Stimulated activated CD8-positive, alpha-beta memory T cell treated with anti-CD3 and anti-CD28 coated beads, Interleukin-7, amount 100 ng/mL, for 24 hours (primary cell): ENCODE measurements at places on chromosomes 6 and 20.

- DNase-seq, result no peak
These were observed 103.1 kb downstream of the HIVEP2 start for GRCh38 chr6:142841915-142842314.

- no peak for DNase-seq
These were observed 26.9 kb upstream of the FUCA2 start for GRCh38 chr6:143538374-143538773.

DNA sequence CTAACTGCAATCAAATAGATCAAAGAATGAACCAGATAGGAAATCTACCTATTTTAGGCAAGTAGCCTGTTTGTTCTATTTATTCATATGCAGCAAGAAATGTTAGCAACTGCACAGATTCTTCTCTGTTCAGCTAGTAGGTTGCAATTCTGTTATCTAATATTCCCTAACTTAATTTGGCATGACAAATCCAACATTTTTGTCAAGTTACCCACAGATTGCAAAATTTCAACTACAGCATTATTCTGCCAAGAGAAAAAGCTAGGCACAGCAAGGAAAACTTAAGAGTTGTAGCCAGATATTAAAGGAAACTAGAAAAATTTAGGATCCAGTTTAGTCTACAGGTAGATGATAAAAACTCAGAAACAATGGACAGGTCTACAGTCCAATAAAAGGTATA, 104.4 kb upstream of the SYNCRIP start:
- DNase-seq, result no peak

GRCh38 chr6:122622479-122622878, 12.3 kb downstream of the PKIB start:
- no peak for DNase-seq

DNA sequence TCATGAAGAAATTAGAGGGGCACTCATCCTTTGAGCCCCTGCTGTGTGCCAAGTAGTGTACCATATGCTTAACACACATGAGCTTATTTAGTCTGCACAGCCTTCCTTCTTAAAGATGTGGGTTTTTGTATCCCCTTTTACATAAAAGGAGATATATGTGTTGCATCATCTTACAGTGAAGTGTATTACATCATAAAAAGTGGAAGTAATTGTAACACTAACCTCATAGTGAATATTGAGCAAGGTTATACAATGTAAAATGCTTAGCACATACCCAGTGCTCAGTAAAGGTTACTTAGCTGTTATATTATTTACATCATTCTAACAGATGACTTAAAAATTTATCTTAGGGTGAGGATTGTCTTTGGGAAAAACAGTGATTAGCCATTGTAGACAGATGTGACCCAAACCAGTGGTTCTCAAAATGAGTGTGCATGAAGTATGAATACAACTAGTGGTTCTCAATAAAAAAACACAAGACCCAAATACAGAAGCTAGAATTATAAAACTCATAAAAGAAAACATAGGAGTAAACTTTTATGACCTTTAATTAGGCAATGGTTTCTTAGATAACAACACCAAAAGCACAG, 3.8 kb upstream of the PIGU start:
- DNase-seq, result no peak

GRCh38 chr6:1396952-1397868, 7.8 kb downstream of the FOXF2 start:
- DNase-seq, result peak; percentile 21

DNA sequence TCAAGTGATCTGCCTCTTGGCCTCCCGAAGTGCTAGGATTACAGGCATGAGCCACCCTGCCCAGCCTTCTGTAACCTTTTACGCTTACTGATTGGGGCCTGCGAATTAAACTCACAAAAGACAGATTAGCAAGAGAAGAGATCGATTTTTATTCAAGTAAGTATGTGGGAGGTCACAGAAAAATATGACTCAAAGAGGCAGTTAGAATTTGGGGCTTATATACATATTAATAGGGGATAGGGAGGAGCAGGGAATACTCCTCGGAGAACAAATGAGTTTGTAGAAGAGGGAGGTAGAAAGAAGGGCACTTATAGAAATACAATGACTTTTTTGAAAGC, 78.9 kb downstream of the CD24 start:
- no peak for DNase-seq

- no peak for DNase-seq
These were observed 154.3 kb downstream of the NFATC2 start for GRCh38 chr20:51388227-51388626.

DNA sequence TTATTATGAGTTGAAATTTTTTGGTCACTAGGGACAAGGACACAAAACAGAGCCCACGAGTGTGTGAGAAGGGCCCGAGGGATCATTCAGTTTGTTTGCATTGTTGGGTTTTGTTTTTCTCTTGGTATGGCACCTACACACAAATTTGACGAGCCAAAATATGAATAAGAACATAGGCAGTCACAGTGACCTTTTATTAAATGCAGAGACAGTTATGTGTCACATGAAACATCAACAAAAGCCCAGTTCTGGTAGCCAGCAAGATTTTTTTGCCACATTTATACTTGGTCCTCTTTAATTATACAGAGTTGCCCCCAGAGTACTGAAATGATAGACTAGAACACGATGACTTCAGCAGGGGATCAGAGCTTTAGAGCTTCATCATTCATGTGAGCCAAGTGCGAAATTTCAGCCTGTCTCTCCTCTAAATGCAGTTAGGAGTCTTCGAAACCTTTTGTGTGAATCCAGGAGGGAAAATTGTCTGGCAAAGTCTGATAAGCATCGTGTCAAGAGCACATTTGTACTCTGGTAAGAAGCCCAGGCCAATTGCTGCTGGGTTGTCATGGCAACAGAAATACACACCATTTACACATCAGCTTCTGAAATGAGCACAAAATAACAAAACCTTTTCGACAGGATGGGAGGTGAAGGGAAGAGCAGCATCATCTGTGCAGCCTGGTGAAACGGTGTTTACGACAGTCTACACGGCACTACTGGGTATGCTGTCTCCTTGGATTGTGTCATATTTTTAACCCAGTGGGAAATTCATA, 79.2 kb upstream of the RIPOR2 start:
- no peak for DNase-seq

- no peak for DNase-seq
These were observed 153.6 kb downstream of the MTHFD1L start for GRCh38 chr6:151018911-151019782.

DNA sequence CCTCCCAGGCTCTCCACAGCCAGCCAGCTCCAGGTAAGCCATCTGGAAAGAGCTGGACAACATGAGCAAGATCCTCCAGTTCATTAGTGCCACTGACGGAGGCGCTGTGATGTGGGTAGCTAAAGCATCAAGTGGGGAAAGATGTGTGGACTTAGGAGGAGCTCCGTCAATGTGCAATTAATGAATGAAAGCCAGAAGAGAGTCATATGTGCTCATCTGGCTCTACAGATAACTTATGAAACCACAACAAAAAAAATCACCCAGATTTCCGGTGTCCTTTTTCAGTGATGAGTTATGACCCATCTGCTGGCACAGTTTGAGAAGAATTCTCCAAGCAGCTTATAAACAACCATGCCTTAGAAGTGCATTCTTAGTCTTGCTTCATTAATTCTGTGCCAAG, 311.7 kb upstream of the PLCB4 start:
- no peak for DNase-seq

DNA sequence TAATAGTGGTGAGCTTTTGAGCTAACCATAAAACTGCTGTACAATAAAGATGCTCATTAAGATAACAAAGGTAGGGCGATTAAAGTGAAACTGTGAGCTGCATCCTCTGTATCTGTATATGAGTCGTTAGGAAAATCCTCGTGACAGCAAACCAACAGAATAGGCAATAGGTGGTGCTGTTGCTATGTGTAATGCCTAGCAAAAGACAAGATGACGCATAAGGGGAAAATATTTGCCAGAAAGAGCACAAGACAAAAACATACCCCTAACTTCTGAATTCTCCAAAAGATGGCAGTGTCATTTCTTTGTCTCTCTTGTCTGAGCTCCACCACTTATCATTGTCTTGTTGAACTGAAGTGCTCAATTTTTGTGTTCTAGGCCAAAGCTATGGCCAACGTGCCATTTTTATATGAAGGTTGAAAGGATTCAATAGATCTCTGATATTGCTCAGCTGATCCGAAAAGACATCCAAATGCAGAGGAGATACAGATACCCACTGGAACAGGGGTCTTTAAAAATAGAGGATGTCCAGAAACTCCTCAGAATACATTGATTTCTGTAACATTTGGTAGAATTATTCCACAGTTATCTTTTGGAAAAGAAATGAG, 56.3 kb upstream of the ANKEF1 start:
- no peak for DNase-seq

GRCh38 chr6:37602346-37602745, 95.3 kb downstream of the MDGA1 start:
- DNase-seq, result no peak

GRCh38 chr6:168305863-168306262, 13.7 kb downstream of the DACT2 start:
- DNase-seq, result no peak

GRCh38 chr6:38502423-38502822, 137.3 kb downstream of the BTBD9 start:
- no peak for DNase-seq

DNA sequence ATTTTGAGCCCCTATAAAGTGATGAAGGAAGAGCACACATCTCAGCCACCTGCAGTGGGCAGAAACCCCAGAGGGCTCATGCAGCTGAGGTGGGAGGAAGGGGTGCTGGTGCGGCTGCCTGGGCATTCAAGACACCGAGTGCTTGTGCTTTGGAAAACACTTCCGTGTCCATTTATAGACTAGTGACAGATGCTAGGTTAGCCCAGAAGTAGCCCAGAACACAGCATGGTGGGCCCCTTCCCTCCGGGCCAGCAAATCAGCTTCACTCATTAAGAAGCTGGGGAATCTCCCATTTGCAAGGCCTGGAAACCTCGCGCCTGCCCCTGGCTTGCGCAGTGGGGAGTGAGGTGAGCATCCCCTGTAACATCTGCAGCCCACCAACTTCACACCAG, 12.9 kb downstream of the BEND3 start:
- no peak for DNase-seq

DNA sequence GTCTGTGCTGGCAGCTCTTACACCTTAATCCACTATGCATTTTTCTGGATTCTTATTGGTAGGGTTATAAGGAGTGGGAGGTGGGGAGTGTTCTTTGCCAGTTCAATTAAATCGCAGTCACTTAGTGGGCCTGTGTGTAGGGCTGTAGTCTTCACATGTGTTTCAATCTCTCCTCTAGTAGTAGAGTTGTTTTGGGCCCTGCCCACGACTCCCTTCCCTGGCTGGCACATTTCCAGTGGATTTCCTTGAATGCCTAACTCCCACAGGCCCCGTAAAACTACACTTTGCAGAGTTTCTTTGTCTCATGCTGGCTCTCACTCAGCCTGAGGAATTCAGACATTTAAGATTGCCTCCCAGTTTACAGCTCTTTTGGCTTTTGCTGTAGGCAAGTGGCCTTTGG, 414.0 kb upstream of the OPRM1 start:
- no peak for DNase-seq

GRCh38 chr6:22110061-22110460, 186.8 kb downstream of the PRL start:
- no peak for DNase-seq

GRCh38 chr6:28825732-28826293, 98.0 kb downstream of the TRIM27 start:
- DNase-seq, result no peak

GRCh38 chr20:8918145-8918544, 150.7 kb upstream of the PLCB4 start:
- no peak for DNase-seq

DNA sequence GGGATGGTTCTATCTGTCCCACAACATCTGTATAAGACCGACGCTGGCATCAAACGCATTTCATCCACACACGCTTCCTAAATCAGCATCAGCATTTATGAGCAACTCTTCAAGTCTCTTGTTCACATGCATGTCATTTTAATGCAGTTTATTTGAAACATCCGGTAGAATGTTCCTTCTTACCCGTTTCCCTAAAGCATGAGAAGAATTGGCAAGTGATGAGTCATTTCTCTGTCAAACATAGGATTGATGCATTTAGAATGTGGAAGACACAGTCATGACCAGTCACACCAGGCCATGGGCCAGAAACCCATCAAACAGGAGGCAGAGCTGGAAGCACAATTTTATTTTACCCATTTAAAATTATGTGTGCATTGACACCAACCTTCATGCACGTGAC, 122.8 kb downstream of the UST start:
- no peak for DNase-seq

- DNase-seq, result peak; percentile 38
These were observed 86.0 kb downstream of the DHX35 start for GRCh38 chr20:39048000-39048696.

GRCh38 chr20:56957737-56958553, 308.5 kb downstream of the BMP7 start:
- DNase-seq, result no peak

- no peak for DNase-seq
These were observed 56.2 kb upstream of the BMP6 start for GRCh38 chr6:7669742-7670141.

- DNase-seq, result no peak
These were observed 139.5 kb downstream of the BCAS1 start for GRCh38 chr20:53930651-53931504.

DNA sequence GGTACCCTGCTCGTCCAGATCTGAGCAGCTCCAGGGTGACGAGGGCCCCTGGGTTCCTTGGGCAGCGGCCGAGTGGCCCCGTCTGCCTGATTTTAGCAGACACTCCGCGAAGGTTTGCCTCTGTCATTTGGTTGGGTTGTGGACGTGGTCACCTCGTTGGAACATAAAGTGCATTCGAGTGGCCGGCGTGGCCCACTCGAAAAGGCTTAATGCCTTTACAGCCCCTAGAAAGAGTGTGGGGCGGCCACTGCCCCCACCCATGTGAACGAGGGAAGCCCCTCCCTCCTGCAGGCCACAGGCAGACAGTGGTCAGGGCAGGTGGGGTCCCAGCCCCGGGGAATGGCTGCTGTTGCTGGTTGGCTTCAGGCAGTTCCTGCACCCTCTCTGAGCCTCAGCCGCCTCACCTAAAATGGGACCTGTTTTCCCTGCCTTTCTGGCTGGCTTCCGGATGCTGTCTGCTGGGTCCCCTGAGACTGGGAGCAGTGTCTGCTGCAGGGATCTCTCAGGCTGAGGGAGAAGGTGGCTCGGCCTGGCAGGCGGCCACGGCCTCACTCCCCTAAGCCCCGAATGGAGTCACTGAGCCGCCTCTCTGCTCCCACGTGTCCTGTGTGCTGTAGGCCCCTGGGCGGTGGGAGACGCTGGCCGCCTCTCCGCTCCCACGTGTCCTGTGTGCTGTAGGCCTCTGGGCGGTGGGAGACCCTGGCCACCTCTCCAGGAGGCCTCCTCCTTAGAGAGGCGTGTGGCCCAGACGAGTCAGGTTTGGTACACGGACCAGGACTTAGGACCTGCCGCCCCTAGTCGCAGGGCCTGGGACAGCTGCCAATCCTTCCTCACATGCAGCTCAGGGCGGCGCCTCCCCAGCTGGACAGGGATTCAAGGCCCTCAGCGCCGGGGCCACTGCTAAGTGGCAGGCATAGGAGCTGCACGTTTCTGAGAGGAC, 233.0 kb downstream of the ERMARD start:
- no peak for DNase-seq
